ENCODE measurements at places on chromosomes 2 and 18.

GRCh38 chr2:138244501-138244925 is 257.1 kb upstream of the SPOPL start:
- no peak for DNase-seq

GRCh38 chr2:209686448-209686847 is 85.2 kb upstream of the UNC80 start:
- no peak for DNase-seq

- DNase-seq: no peak
Measured at GRCh38 chr2:126849486-126849885, 49.2 kb upstream of the TEX51 start.

DNA sequence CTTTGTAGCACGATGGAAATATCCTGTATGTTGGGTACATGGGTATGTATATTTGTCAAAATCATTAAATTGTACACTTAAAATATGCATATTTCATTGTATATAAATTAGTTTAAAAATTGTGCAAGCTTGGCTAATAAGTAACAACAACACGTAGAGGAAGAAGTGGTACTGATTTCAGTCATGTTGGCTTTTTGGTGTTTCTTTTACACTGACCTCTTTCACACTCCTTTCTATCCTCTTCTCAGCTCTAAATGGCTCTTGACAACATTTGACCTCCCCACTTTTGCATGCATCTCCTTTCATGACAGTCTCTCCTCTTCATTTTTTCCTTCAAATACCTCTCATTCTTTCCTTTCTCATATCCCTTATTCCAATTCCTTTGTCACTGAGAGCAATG is 801.4 kb upstream of the ZEB2 start:
- no peak for DNase-seq

- DNase-seq: no peak
Measured at GRCh38 chr2:119527999-119528398, 3.7 kb upstream of the SCTR start.

DNA sequence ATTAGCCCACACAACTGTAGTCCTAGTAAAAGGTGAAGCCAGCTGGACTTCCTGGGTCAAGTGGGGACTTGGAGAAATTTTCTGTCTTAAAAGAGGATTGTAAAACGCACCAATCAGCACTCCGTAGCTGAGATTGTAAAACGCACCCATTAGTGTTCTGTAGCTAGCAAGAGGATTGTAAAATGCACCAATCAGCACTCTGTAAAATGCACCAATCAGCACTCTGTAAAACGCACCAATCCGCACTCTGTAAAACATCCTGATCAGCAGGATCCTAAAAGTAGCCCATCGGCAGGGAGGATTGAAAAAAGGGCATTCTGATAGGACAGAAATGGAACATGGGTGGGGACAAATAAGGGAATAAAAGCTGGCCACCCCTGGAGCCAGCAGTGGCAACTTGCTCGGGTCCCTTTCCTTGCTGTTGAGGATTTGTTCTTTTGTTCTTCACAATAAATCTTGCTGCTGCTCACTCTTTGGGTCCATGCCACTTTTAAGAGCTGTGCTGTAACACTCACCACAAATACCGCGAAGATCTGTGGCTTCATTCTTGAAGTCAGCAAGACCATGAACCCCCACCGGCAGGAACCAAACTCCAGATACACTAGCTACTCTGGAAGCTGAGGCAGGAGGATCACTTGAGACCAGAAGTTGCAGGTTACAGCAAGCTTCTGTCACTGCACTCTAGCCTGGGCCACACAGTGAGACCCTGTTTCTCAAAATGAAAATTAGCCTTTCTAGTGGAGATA is 102.6 kb downstream of the HS6ST1 start:
- DNase-seq: no peak

- no peak for DNase-seq
Measured at GRCh38 chr2:195514365-195514764, 142.7 kb upstream of the SLC39A10 start.

GRCh38 chr2:25230948-25231311 is 62.5 kb upstream of the POMC start:
- DNase-seq: no peak

DNA sequence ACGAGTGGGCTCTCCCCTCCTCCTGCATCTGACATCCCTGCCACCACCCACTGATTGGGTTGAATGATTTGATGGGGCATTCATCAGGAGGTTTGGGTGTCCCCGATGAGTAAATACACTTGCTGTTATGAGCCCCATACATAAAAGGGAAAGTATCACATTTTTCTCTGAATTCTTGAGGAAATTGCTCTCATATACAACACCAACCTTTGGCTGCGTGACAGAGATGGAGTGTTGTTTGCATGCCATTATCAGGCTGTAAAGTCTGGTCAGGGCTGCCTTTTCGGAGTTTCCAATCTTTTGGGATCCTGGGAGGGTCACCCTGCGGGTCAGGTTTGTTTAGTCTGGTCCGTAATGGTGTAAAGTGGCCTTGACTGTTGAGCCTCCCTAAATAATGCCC is 227.9 kb upstream of the SPRED2 start:
- no peak for DNase-seq

GRCh38 chr18:77397617-77398016 is 148.0 kb downstream of the GALR1 start:
- no peak for DNase-seq

DNA sequence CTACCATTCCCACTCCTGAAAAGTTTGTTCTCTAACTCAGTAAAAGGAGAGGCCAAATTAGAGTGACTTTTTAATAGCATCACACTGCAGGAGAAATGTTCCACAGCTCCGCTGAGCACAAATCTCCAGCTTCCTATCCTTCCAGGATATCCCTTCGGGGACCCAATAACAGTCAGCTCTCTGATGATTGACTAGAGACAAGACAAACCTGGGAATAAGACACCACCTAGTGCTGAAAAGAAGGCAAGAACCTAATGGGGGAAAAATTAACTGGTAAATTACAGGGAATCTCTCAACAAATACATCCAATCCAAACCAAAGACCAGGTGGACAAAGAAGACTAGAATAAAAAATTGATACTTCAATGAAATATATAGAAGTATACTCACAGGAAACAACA is 977.1 kb upstream of the SOX11 start:
- no peak for DNase-seq

- DNase-seq: no peak
Measured at GRCh38 chr18:65737471-65737955, 13.3 kb upstream of the CDH7 start.

DNA sequence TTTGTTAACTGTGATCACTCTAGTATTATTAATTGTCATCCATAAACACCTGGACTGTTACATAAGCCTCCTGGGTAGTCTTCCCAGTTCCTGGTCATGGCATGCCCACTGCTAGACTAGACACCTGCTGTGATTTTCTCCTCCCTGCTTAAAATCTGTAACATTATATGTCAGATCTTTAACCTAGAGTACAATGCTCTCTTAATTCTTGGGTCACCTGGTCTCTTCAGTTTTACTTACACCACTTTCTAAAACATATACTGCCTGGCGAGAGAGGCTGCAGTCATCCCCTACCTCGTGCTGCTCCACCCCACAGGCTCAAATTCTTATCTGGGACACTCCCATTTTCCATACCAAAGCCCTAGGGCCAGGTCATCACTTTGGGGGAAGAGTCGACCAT is 161.3 kb downstream of the CDH2 start:
- no peak for DNase-seq

GRCh38 chr2:190216829-190217228 is 102.8 kb downstream of the HIBCH start:
- DNase-seq: peak; percentile 48

DNA sequence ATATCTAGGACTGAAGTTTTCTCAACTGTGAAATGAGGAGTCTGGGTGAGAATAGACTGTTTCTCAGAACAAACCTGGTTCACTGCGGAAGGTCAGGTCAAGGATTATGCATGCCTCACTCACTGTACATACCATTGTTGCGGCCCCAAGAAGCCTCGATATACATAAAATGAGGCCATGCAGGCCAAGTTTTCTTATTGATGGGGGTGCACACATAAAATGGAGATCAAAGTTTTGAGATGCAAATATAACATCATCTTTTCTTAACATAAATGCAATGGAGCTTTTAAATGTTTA is 1366.1 kb upstream of the CELF4 start:
- DNase-seq: no peak

GRCh38 chr2:102073168-102073724 is 69.3 kb upstream of the IL1R1 start:
- DNase-seq: no peak

GRCh38 chr2:26072925-26073768 is 39.3 kb downstream of the RAB10 start:
- no peak for DNase-seq

GRCh38 chr2:207180741-207181140 is 15.0 kb upstream of the KLF7 start:
- DNase-seq: no peak

GRCh38 chr18:26454192-26454591 is 94.2 kb downstream of the KCTD1 start:
- DNase-seq: no peak

DNA sequence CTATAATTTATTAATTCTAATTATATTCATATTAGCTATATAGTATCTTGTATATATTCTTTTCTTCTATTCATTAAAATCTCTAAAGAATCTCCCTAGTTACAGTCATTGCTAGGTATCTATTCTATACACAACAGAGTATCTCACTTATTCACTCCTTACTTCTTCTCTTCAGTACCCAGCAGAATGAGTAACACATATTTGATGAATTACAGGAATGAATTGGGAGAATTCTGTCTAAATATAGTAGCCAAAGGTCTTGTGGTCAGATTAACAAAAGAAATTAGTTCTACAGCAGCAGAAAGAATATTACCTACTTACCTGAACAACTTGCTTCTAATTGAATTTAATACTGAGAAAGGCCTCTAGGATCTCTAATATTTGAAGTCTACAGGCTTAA is 758.0 kb upstream of the ZEB2 start:
- DNase-seq: no peak

- DNase-seq: peak; percentile 22
Measured at GRCh38 chr2:78676921-78677696, 348.4 kb upstream of the REG3G start.

- DNase-seq: peak; percentile 80
Measured at GRCh38 chr2:39227628-39228412, 15.9 kb downstream of the CDKL4 start.

GRCh38 chr18:2984091-2984490 is 28.9 kb downstream of the LPIN2 start:
- DNase-seq: no peak

All from WTC11 (cell line).